A673 (cell line): ENCODE measurements at places on chromosomes 13 and 19.

GRCh38 chr19:47446534-47447469 lies 24.9 kb downstream of the SLC8A2 start:
- H3K4me1 ChIP-seq = peaks cover 17% of the 10 kb centered on the region
- H3K27me3 ChIP-seq = peaks cover 7% of the 10 kb centered on the region
- H3K4me3 ChIP-seq = peak overlapping the region; percentile 19
- no peaks in the 10 kb centered on the region for H3K36me3 ChIP-seq

DNA sequence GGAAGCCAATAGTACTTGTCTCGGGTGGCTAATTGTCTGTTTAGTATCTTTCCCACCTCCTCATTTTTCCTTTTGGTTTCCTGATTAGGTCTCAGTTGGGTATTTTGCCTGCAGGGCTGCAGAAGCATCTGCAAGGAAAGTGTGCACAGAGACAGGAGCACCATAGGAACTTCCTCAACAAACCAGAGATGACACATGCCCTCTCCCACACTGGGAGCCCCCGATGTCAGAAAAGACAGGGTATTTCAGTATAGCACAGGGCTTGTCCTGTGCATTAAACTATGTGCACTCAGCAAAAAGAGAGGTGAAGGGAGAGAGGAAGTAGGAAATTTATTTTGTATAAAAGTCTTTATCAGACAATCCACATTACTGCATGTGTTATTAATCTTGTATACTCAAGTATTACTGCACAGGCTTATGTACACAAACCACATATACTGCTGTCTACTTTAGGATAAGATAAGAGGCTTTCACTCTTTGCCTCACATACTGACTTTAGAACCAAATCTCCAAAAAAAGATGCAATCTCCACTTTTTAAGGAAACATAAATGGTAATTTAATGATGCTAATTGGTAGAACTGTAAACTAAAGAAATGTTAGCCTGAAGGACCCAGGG lies 501.0 kb downstream of the FOXO1 start:
- no peak overlapping the region for H3K27ac ChIP-seq
- H3K36me3 ChIP-seq = no peaks in the 10 kb centered on the region
- H3K27me3 ChIP-seq = peaks cover 9% of the 10 kb centered on the region
- no peak overlapping the region for H3K4me3 ChIP-seq
- no peak for DNase-seq
- H3K4me1 ChIP-seq = no peaks in the 10 kb centered on the region

GRCh38 chr19:49985871-49986270 lies 24.9 kb upstream of the SIGLEC11 start:
- H3K4me1 ChIP-seq = no peaks in the 10 kb centered on the region
- no peaks in the 10 kb centered on the region for H3K27me3 ChIP-seq
- peak; percentile 45 for DNase-seq

- H3K36me3 ChIP-seq = no peaks in the 10 kb centered on the region
- no peak for DNase-seq
- no peak overlapping the region for H3K27ac ChIP-seq
- no peaks in the 10 kb centered on the region for H3K4me1 ChIP-seq
- peaks cover 38% of the 10 kb centered on the region for H3K27me3 ChIP-seq
- H3K4me3 ChIP-seq = no peak overlapping the region
Measured at GRCh38 chr13:94859278-94859691, 146.9 kb upstream of the SOX21 start.

DNA sequence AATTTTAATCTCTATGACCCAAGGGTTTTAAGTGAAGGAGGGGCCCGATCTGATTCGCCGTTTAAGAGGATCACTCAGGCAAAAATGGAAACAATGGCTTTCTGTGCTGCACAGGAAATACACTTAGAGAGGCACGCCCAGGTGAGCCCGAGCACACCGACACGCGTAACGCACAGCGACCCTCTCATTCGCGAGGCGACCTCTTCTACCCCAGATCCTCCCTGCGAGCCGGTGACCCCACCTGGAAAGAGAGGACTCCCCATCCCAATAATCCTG lies 216 bp downstream of the SH2D3A start:
- H3K4me1 ChIP-seq = peaks cover 11% of the 10 kb centered on the region
- H3K27ac ChIP-seq = no peak overlapping the region
- peak overlapping the region; percentile 52 for H3K4me3 ChIP-seq
- H3K27me3 ChIP-seq = no peaks in the 10 kb centered on the region

DNA sequence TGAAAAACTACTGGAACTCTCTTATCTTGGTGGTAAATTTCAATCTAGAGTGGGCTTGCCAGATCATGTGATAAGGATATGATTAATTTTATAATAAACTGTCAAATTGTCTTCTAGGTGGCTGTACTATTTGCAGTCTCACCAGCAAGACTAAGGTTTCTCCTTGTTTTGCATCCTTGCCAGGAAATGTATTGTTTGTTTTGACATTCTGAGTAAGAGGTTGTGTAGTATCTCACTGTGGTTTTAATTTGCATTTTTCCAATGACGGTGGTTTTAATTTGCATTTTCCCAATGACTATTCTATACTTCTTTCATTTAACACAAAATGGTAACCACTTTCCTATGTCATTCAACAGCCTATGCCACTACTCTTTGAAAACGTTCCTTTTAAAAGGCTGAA lies 2.0 kb downstream of the CAB39L start:
- H3K27ac ChIP-seq = no peak overlapping the region
- no peaks in the 10 kb centered on the region for H3K36me3 ChIP-seq
- no peak overlapping the region for H3K4me3 ChIP-seq
- no peak for DNase-seq

DNA sequence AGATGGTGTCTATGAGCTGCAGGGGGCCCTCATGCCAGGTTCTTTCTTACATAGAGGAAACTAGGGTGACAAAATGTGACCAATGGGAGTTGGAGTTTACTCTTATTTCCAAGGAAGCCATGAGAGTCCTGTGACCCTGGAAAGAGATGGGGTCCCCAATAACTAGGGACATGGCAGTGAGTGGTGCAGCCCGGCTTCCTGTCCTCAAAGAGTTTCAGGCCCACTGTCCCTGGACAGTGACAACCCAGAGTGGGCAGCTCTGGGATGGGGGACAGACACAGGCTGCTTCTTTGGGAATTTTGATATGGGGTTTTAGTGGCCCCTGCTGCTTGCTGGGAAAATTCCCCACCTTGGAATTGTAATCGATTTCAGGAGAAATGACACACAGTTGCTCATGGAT lies 8.4 kb upstream of the IGFL1 start:
- H3K4me1 ChIP-seq = no peaks in the 10 kb centered on the region
- H3K36me3 ChIP-seq = no peaks in the 10 kb centered on the region
- no peak overlapping the region for H3K4me3 ChIP-seq
- no peak overlapping the region for H3K27ac ChIP-seq
- H3K27me3 ChIP-seq = peaks cover 31% of the 10 kb centered on the region
